Fibroblast of lung (primary cell): ENCODE measurements at places on chromosomes 2 and 18. TPM values are rescaled to one million over a fixed set of nuclear protein-coding genes. Genes with fewer than 3 reads are reported as not detected.

CCDC88A gene
- 34.7 and 56.5 TPM in 2 replicates for total RNA-seq

GRCh38 chr2:150125708-150126107 lies 361.8 kb downstream of the RND3 start:
- H3K4me1 ChIP-seq, result peaks cover 6% of the 10 kb centered on the region
- no peak overlapping the region for H3K4me3 ChIP-seq
- peak; percentile 90 for DNase-seq
- no peaks in the 10 kb centered on the region for H3K27me3 ChIP-seq
- no peaks in the 10 kb centered on the region for H3K36me3 ChIP-seq

DNA sequence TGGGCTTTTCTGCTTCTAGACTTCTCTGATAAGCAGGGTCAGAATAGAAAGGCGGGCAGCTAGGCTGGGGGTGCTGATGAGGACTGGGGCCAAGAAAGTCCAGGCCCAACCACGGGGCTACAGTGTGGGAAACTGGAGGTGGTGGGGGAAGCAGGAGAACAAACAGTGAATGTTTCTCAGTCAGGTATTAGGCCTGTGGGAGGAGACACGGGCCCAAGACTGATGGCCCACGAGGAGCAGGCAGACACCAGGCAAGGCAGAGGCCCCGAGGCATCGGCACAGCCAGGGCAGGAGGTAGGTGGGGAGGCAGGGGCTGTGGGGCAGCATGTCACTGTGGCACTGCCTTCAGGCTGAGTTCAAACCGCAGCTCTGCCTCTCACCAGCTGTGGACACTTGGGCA lies 40.7 kb downstream of the KCNIP3 start:
- H3K36me3 ChIP-seq, result no peaks in the 10 kb centered on the region
- peaks cover 13% of the 10 kb centered on the region for H3K27me3 ChIP-seq
- no peak for DNase-seq

ANKRD30B gene
- under 0.01 and 0.33 TPM in 2 replicates for total RNA-seq

GRCh38 chr18:74661691-74662090 lies 64.0 kb downstream of the ZNF407 start:
- no peak overlapping the region for H3K27ac ChIP-seq
- H3K36me3 ChIP-seq, result no peaks in the 10 kb centered on the region
- H3K27me3 ChIP-seq, result no peaks in the 10 kb centered on the region

DNA sequence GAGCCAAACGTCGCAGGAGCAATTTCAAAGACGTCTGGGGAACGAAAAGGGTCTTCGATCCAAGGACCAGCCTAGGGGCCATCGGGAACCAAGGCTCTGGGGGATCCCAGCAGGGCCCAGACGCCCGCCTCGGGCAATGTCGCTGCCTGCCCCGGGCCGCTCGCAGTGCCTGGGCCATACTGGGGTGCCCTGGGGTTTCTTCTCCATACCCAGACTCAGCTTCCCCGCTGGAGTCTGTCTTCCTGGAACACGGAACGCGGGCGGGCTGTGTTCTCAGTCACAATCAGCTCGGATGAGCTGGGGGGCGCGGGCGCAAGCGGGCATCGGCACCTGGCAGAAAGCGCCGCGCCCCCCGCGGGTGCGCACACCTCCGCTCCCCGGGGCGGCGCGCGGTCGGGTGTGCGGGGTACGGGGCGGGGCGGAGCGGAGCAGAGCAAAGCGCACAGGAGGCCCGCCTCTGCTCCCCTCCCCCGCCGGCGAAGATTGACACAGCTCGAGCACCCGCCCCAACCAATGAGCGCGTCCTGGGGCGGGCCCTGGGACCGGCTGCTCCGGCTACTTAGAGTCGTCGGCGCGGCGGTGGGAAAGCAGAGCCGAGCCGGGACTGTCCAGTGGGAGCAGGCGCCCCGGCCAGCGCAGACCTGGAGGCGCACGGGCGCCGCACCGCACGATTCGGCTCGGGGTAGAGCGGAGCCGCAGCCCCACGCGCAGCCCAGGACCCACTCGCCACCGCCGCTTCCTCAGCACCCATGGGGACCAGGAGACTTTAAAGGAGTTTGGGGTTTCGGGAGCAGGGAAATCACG lies at the start of gene LRATD1:
Gene LRATD1, plus strand, starts transcription at position 585 of the 804 bp plus-strand sequence. CDS start 1,263 bp downstream, outside the sequence.
- H3K27me3 ChIP-seq, result peaks cover 20% of the 10 kb centered on the region
- peaks cover 7% of the 10 kb centered on the region for H3K4me1 ChIP-seq
- DNase-seq, result peak; percentile 86
- no peaks in the 10 kb centered on the region for H3K36me3 ChIP-seq
- H3K27ac ChIP-seq, result no peak within 1 kb of the TSS

RAD51AP2 gene
- total RNA-seq, result under 0.01 and 0.17 TPM in 2 replicates

DNA sequence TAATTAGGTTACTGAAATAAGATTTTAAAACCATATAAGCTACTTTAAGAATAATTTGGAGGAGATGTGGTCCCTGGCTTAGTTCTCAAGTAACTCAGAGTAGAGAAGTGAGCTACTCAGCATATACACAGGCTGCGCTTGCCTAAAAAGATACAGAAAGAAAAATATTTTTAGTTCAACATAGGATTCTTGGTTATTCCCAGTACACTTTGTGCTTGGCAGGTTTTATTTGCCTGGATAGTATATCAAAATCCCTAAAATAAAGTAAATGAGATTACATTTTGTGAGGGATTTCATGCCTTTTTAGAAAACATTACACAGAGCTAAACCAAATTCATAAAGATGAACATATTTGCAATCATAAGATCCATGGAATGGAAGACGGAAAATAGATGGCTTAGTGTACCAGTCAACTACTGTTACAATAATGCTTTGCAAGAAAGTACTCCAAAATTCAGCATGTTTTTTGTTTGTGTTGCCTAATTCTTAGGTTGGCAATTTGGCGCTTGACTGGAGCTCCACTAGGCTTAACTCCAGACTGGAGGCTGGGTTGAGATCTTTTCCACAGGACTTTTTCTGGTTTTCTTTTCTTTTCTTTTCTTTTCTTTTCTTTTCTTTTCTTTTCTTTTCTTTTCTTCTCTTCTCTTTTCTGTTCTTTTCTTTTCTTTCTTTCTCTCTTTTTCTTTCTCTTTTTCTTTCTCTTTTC lies 600.5 kb upstream of the SYT4 start:
- H3K4me3 ChIP-seq, result no peak overlapping the region
- no peak for DNase-seq
- no peaks in the 10 kb centered on the region for H3K4me1 ChIP-seq
- H3K36me3 ChIP-seq, result no peaks in the 10 kb centered on the region
- H3K27ac ChIP-seq, result no peak overlapping the region
- H3K27me3 ChIP-seq, result no peaks in the 10 kb centered on the region

GRCh38 chr18:35466815-35467623 lies 30.7 kb downstream of the INO80C start:
- no peak overlapping the region for H3K27ac ChIP-seq
- no peak for DNase-seq
- H3K36me3 ChIP-seq, result no peaks in the 10 kb centered on the region

- H3K4me1 ChIP-seq, result no peaks in the 10 kb centered on the region
- no peak overlapping the region for H3K4me3 ChIP-seq
- H3K27ac ChIP-seq, result no peak overlapping the region
- DNase-seq, result peak; percentile 48
- H3K36me3 ChIP-seq, result no peaks in the 10 kb centered on the region
Measured at GRCh38 chr2:224366267-224366844, 35.6 kb downstream of the FAM124B start.

- DNase-seq, result no peak
- H3K27ac ChIP-seq, result no peak overlapping the region
- no peaks in the 10 kb centered on the region for H3K36me3 ChIP-seq
- H3K4me1 ChIP-seq, result no peaks in the 10 kb centered on the region
- peaks cover 4% of the 10 kb centered on the region for H3K27me3 ChIP-seq
Measured at GRCh38 chr2:128642316-128642715, 323.6 kb upstream of the HS6ST1 start.

DNA sequence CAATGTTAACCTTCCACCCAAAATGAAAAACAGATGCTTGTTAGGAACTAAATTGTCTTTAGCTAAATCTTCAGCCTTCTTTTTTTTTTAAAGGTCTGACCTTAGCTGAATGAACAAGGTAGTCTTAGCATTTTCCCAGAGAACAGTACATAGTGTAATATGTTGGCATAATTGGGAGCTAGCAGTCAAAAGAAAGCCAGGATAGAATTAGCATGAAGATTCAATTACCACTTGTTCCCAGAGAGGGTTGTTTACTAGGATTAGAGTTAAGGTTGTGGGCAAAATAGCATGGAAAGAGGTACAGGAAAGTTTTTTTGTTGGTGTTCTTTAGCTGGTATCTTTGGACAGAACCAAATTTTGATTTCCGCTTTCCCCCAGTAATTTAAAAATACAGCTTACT lies 6.9 kb downstream of the CDH20 start:
- no peak overlapping the region for H3K4me3 ChIP-seq
- no peaks in the 10 kb centered on the region for H3K4me1 ChIP-seq
- H3K27me3 ChIP-seq, result no peaks in the 10 kb centered on the region
- H3K27ac ChIP-seq, result no peak overlapping the region

ACADL gene
- total RNA-seq, result 0.50 and 0.51 TPM in 2 replicates

- DNase-seq, result no peak
- no peak overlapping the region for H3K4me3 ChIP-seq
- no peaks in the 10 kb centered on the region for H3K4me1 ChIP-seq
- H3K27ac ChIP-seq, result no peak overlapping the region
- peaks cover 23% of the 10 kb centered on the region for H3K36me3 ChIP-seq
Measured at GRCh38 chr18:76894566-76895346, 72.4 kb downstream of the ZNF236 start.

GRCh38 chr2:149489452-149489851 lies 98.1 kb downstream of the MMADHC start:
- no peak for DNase-seq
- H3K4me1 ChIP-seq, result no peaks in the 10 kb centered on the region
- H3K27ac ChIP-seq, result no peak overlapping the region
- no peak overlapping the region for H3K4me3 ChIP-seq

DNA sequence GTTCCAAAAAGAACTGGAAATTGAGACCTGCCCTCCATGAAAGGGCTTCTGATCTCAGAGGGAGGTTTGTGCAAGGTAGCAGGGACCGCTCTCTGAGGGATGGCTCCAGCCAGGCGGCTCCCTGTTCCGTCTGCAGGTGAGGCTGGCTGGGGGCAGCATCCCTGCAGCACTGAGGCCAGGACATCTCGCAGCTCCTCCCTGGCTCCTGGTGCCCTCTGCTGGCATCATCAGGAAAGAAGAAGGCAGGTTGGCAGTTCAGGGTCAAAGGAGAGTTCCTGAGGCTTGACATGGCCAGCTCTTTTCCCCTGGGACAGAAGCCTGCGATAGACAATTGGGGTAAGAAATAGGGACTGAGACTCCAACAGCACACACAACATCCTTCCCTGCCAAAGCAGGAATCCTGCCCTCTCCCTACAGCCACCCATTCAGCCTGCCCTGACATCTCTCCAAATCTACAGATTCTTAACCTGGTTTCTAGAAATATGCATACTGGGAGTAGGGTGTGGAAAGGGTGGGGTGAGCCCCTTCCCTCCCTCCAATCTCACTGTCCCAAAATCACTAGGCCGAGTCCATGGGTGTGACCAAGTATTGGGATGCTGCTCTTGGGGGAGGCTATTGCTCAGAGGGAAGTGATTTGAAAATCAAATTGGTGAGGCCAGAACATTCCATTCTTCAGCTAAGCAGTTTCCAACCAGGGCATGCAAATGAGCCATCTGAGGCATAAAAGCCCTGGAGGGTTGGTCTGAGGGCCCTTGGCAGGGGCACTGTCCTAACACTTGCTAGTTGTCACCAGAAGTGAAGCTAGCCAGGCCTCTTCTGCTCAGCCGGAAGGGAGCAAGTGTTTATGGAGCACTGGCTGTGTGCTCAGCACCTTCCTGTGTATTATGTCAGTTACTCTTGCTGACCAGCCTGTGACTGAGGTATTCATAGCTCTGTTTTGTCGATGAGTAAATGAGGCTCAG lies 185.4 kb downstream of the TFCP2L1 start:
- no peaks in the 10 kb centered on the region for H3K36me3 ChIP-seq
- H3K4me3 ChIP-seq, result no peak overlapping the region
- DNase-seq, result no peak
- no peaks in the 10 kb centered on the region for H3K4me1 ChIP-seq
- no peak overlapping the region for H3K27ac ChIP-seq

UGT1A10 gene
- not detected in 2 replicates for total RNA-seq

DNA sequence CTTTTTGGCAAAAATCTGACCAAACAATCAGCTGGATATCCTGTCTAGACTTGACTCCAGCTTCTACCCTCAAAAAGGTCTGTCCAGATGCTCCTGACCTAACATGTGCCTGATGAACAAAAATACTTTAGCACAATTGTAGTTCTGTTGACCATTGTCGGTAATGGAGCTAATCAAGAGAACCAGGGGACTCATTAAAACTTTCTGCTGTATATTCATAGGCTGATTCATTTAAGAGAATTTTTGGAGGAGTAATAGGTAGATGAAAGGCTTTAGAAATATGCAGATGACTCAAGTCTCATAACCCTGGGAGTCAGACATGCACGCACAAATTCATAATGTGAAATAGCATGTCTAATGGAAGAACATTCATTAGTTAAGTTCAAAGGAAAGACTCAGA lies 514.2 kb downstream of the TXNL1 start:
- peaks cover 2% of the 10 kb centered on the region for H3K4me1 ChIP-seq
- DNase-seq, result peak; percentile 28
- H3K27me3 ChIP-seq, result no peaks in the 10 kb centered on the region
- H3K36me3 ChIP-seq, result no peaks in the 10 kb centered on the region

- no peak overlapping the region for H3K4me3 ChIP-seq
- DNase-seq, result no peak
- peaks cover 3% of the 10 kb centered on the region for H3K4me1 ChIP-seq
- no peaks in the 10 kb centered on the region for H3K27me3 ChIP-seq
Measured at GRCh38 chr2:238132463-238133450, 5.7 kb upstream of the KLHL30 start.

- no peak overlapping the region for H3K4me3 ChIP-seq
- H3K27ac ChIP-seq, result no peak overlapping the region
- H3K27me3 ChIP-seq, result no peaks in the 10 kb centered on the region
- no peaks in the 10 kb centered on the region for H3K4me1 ChIP-seq
Measured at GRCh38 chr18:67007999-67008398, 404.1 kb upstream of the CDH19 start.

ITGA6 gene
- 2.6 and 19.8 TPM in 2 replicates for total RNA-seq

- no peaks in the 10 kb centered on the region for H3K27me3 ChIP-seq
- H3K27ac ChIP-seq, result peak overlapping the region; percentile 2
- no peak overlapping the region for H3K4me3 ChIP-seq
- H3K36me3 ChIP-seq, result peaks cover 2% of the 10 kb centered on the region
Measured at GRCh38 chr2:237726401-237726830, 72.2 kb upstream of the RBM44 start.

SLC4A3 gene
- 1.3 and 1.5 TPM in 2 replicates for total RNA-seq

EVX2 gene
- total RNA-seq, result not detected in 2 replicates

GRCh38 chr18:6621437-6621836 lies 108.1 kb upstream of the ARHGAP28 start:
- no peak for DNase-seq
- H3K4me1 ChIP-seq, result peaks cover 3% of the 10 kb centered on the region
- H3K27ac ChIP-seq, result no peak overlapping the region
- H3K36me3 ChIP-seq, result no peaks in the 10 kb centered on the region
- H3K4me3 ChIP-seq, result no peak overlapping the region
- no peaks in the 10 kb centered on the region for H3K27me3 ChIP-seq

DSG4 gene
- not detected in 2 replicates for total RNA-seq

RNF152 gene
- total RNA-seq, result 15.2 and 24.4 TPM in 2 replicates

CCDC102B gene
- total RNA-seq, result 35.3 and 68.6 TPM in 2 replicates

GRCh38 chr2:45622336-45623075 lies 11.4 kb upstream of the SRBD1 start:
- peaks cover under 1% of the 10 kb centered on the region for H3K4me1 ChIP-seq
- peaks cover 5% of the 10 kb centered on the region for H3K27me3 ChIP-seq
- H3K27ac ChIP-seq, result no peak overlapping the region
- no peaks in the 10 kb centered on the region for H3K36me3 ChIP-seq
